ENCODE measurements at places on chromosomes 13 and 19.

GRCh38 chr13:79862515-79862914 is 381.6 kb downstream of the NDFIP2 start:
- no peak for DNase-seq

- no peak for DNase-seq
Observed at GRCh38 chr13:58474581-58474980, 843.0 kb downstream of the PCDH17 start.

- DNase-seq, result peak; percentile 38
Observed at GRCh38 chr19:13033819-13034611, 38.7 kb downstream of the NFIX start.

DNA sequence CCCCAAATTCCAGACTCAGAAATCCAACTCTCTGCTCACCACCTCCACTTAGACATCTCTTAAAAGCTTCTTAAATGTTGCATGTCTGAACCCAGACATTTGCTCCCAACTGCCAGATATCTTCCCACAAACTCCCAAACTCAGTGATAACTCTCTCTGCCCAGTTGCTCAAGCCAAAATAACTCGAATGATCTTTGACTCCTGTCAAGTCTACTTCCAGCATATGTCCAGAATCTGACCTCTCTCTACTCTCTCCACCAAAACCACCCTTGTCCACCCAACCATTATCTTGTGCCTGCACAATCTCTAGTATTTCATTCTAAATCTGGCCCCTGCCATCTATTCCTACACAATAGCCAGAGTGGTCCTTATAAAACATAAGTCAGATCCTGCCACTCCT is 99.3 kb downstream of the FGF14 start:
- DNase-seq, result no peak

DNA sequence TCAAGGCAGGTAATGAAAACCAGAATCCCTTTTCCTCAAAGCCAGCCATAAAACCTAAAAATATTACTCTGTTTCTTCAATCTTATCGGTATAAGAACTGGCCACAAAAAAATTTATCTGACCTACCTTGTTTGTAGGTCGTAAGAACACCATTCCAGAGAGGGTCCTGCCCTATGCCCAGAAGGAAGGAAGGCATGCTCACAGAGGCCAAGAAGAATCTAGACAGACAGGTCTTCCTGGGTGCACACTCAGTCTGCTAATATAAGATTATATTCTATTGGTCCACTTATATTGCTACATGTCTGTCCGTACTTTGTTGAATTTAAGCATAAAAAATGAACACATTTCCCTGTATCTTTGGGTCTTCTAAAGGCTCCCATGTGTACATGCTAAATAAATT is 2136.1 kb upstream of the PCDH20 start:
- no peak for DNase-seq

DNA sequence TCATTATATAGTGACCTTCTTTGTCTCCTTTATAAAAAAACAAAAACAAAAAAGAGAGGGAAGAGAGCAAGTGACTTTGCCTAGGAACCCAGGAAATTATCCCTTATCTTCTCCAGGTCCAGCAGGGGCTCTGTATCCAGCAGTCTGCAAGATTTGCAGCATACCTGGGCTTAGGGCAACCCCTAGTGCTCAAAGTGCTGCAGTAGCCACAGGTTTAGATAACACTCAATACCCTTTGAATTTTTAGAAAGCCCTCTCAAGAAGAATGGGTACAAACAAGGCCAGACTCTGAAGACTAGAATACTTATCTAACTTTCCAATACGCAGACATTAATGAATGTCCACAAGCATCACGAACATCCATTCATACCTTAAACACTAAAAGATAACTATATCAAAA is 43.2 kb downstream of the CCNA1 start:
- no peak for DNase-seq

DNA sequence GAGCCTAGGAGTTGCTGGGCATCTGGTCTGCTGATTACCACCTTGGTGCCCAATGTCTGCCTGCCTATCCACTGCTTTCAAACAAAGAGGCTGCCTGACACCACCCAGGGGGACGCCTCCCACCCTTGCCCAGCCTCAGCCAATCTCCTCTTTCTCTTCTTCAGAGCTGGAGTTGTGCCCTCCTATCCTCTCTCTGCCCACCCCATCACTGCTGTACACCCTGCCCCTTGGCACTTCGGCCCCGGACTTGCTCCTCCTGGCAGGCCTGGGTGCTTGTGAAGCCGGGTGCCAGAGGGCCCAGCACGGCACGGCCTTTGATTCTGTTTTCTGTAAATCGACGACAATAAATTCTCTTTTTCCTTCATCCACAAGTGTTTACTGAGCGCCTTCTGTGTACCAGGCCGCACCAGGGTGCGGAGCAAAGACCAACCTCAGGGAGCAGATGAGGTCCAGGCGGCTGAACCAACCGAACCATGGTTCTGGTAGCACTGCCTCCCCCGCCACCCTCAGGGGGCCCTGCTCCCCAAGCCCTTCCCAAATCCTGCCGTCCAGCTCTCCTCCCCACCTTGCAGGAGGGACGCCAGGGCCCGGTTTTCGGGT is 5.0 kb downstream of the RNF225 start:
- DNase-seq, result no peak

GRCh38 chr13:113836768-113837559 is 26.9 kb downstream of the GAS6 start:
- DNase-seq, result no peak

- no peak for DNase-seq
Observed at GRCh38 chr19:1461862-1462261, 11.9 kb downstream of the APC2 start.

DNA sequence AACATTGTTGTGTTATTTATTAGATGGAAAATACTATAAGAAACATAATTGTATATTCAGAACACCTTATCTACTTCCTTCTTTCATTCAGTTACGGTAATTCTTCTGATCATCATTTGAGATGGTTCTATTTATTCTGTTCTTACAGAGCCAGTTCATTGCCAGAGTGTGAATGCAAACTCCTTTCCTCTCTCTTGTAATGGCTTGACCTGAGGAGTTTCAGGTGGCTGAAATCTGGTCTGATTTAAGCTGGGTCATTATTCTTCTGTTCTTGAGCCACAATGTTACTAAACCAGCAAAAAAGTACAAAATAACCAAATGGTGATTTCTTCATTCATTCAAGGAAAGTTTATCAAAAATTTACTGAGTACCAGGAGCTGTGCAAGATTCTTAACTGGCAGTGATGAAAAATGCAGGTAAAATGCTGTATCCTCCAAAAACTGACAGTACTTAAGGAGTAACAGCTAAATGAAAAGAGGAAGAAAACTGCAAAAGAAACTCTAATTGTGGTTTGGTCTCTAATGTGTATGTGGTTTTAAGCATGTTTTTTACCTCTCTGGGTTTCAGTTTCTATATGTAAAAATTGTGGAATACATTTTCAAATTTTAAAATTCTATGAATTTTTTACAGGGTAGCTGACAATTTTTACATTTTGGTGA is 182.4 kb upstream of the UFM1 start:
- no peak for DNase-seq

GRCh38 chr13:20301403-20302071 is 69.4 kb upstream of the GJB6 start:
- DNase-seq, result no peak

DNA sequence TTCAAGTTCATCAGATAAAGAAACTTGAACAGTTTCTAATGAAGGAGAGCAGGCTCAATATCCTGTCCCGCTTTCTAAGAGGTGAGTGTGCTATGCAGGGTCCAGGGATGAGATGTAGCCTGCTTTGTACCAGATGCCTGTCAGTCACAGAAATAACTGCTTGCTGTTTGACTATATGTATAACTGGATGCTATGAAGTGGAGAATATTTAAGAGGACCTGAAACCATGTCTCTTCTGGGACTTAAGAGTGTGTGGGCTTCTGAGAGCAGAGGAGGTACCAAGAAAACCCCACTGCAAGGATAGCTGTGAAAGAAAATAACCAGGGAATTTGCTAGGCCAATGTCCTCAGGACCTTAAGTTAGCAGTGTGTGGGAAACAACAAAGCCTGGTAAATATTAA is 246.3 kb upstream of the RFC3 start:
- no peak for DNase-seq

DNA sequence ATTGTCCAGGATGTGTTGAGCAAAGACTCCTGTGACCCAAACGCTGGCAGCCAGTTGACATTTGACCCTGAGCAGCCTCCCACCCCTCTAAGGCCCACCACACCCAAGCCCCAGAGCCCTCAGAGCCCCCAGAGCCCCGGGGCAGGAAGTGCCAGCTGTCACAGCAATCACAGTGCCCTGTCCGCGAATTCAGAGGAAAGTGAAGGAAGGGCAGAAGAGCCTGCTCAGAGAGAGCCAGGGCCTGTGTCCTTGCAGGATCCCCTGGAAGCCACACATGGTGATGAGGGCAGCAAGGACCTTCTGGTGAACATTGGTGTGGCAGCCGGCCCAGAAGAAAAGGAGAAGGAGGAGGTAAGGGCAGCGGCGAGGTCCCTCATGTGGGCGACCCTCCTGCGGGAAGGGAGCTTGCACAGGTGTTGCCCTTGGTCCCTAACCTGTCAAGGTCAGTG is 63.7 kb downstream of the SPATA13 start:
- no peak for DNase-seq

- DNase-seq, result no peak
Observed at GRCh38 chr19:4278419-4279266, at the start of gene SHD. Gene SHD (plus strand): TSS chr19:4279266. CDS start chr19:4280064, 798 bp downstream.

DNA sequence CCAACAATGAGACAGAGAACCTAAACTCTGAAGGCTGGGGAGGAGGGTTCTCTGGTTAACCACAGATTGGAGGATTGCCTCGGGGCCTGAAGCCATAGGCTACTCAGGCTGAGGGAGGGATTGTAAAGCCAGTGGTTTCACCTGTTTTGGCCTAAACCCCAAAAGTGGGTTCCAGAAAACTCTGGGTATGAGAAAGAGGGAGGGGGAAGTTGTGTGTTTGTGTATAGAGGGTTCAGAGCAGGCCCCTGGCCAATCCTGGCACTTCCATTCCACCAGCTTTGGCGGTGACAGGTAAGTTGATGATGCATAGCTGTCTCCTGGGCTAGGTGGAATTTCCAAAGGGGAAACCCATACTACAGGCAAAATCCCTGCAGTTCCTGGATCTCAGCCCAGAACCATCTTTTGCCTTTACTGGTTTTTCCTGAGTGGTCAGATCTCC is 13.5 kb upstream of the CCDC97 start:
- no peak for DNase-seq

GRCh38 chr13:73341748-73342147 is 282.9 kb downstream of the KLF5 start:
- DNase-seq, result no peak

- DNase-seq, result no peak
Observed at GRCh38 chr13:101686003-101686402, 233.5 kb downstream of the ITGBL1 start.

GRCh38 chr19:7772752-7773291 is 9.8 kb downstream of the CLEC4M start:
- peak; percentile 52 for DNase-seq

GRCh38 chr13:112133499-112134390 is 66.8 kb downstream of the SOX1 start:
- DNase-seq, result no peak

DNA sequence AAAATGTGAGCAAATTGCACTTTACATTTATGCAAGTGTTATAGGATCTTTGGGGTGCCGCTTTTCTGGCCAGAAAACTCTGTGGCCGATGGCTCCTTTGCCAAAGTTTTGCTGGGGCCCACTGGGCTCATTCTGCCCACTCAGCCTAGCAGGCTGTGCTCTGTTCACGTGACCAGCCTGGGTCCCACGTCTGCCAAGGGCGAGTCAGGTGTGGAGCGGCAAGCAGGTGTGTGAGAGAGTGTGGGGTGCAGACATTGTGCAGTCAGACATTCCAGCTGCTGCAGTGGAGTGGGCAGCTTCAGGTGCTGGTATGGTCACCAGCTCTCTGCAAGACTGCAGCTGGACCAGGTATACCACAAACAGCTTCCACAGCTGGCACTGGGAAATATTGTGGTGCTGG is 2305.7 kb downstream of the PCDH9 start:
- no peak for DNase-seq

- DNase-seq, result no peak
Observed at GRCh38 chr13:27562457-27562856, 57.9 kb downstream of the LNX2 start.

GRCh38 chr13:83618966-83619365 is 263.3 kb downstream of the SLITRK1 start:
- DNase-seq, result no peak

- DNase-seq, result no peak
Observed at GRCh38 chr19:58334691-58335249, 8.0 kb downstream of the ZSCAN22 start.

DNA sequence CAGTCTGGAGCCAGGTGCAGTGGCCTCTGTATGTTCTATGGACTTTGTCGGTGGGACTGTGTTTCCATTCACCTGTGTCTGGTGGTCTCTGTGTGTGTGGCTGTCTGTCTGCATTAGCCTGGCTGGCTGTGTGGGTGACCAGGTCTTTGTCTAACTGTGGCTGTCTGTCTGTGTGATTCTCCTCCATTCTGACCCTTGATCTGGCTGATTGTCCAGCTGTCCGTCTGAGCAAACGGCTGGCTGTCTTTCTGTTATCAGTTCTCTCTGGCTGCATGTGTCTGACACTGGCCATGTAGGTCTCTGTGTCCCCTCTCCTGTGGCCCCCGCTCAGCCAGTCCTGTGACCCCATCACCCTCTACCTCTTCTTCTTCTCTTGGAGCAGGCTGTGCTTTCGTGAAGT is 53.2 kb downstream of the CELF5 start:
- no peak for DNase-seq

DNA sequence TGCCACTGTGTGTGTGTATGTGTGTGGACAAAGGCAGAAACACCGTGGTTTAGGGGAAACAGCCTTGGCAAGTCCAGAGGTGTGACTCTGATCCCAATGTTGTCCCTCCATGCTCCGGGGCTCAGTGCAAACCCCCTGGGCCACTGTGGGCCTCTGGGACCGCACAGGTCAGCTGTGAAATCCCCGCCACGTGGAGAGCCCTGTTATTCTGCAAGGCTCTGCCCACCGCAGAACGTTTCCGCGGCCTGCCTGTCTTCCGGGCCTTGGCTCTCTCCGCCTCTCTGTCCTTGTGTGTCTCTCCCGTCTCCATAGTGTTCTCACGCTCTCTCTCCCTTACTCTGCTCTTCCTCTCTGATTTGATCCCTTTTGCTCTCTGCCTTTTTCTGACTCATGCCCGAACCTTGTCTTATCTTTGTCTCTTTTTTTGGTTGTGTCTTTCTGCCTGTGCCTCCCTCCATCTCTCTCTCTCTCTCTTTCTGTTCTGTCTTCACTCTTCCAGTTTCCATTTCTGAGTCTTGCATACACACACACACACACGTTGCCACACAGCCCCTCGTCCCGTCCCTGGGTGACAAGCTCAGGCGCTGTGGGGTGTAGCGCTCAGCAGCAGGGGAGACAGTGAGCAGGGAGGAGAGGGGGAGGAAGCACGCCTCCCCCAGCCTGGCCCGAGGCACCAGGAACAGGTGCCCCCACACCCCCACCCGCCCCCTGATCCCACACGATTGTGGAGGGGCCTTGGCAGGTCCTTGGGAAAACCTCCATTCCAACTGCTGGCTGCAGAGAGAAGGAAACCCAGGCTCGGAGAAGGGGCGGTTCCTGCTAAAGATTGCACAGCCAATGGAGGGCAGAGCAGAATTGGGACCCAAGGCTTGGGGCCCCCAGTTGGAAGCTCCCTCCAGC is 3.0 kb downstream of the TTYH1 start:
- DNase-seq, result peak; percentile 12

GRCh38 chr19:43624933-43625332 is 5.5 kb upstream of the ZNF428 start:
- peak; percentile 84 for DNase-seq

GRCh38 chr13:110876609-110877008 is 38.3 kb downstream of the ANKRD10 start:
- no peak for DNase-seq

All from CD4-positive, alpha-beta T cell treated with Interleukin-2 at 100 ng/mL for 4 hours (primary cell).